ENCODE measurements at places on chromosomes 11 and 22.

- DNase-seq: no peak
Measured at GRCh38 chr11:71999798-72000197, 1.1 kb downstream of the IL18BP start.

GRCh38 chr11:26909991-26910591, 83.8 kb upstream of the FIBIN start:
- no peak for DNase-seq

DNA sequence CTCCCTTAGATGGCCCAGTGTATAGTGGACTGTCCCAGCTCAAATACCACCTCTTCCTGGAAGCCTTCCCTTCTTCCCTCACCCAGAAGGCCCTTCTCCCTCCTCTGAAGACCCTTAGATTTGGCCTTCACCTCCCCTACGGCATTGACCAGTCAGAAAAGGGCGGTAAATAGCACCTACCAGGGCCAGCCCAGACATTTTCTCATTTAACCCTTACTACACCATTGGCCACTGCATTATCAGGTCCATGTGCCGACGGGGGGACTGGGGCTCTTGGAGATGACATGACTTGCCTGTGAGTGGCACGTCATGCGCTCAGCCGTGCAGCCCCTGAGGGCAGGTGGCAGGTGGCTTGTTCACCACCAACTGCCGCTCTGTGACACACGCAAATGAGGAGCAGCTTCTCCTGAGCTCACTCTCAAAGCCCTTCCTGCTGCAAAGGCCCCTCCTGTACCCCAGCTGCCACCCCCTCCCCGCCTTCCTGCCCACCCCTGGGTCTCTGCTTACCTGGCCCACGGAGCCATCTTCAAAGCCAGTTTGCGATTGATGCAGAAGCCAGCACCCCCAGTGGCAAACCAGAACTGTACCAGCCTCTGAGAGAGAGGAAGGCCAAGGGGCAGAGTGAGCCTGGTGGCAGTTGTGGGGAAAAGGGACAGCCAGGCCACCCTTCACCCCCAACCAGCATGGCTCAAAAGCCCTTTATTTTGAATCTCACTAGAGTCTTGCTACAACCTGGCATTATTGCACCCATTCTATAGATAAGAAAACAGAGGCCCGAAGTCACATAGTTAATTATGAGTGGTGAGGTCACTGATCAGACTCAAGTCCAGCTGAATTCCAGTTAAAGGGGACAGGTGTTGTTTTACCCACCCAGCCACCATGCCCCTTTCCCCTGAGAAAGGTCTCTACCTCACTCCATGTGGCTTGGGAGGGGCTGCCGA, 9.5 kb downstream of the MFNG start:
- no peak for DNase-seq

DNA sequence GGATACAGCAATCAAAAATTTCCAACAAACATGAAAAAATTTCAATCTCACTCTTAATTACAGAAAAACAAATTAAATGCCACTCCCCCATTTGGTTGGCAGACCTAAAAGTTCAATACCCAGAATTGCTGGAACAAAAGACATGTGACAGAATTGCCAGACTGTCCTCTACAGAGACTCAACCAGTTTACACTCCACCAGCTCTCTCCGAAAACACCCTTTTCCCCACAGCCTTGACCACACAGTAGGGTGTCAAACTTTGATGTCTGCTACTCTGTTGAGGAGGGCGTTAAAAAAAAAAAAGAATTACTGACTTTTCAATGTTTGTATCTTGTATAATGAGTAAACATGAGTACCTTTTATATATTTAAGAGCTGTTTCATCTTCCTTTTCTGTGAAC, 44.7 kb upstream of the YPEL1 start:
- DNase-seq: no peak

DNA sequence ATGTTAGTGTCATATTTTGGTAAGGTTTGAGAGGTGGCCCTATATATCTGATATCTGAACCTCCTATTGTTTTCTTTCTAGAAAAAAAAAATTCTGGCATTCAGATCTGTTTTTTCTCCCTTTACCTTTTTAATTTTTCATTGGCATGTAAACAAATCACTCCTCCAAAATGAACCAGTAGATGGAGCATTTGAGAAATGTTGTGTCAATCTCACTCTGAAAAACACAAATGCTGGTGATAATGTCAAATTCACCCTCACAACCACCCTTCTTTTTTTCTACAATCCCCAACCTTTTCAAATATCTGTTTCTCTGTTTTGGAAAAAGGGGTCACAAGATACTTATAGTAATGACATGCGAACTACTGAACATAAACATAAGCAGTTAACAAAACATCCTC, 9.1 kb downstream of the GUCY1A2 start:
- DNase-seq: no peak

All from fibroblast of skin of left biceps (primary cell).